ENCODE measurements at places on chromosomes 3 and 15.

DNA sequence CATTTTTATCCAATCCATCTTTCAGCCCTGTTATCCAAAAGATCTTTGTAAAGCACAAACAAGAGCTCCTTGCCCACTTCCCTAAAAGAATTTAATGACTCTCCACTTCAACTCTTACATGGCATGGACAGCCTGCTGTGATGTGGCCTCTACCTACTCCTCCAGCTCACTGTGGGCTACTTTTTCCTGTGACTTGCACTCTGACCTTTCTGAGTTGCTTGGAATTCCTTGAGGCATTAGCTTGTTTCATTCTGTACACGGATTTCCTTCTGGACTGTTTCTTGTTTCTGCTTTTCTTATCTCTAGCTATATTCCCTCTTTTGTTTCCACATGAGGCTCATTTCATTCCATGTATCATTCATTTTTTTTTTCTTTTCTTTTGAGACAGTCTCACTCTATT lies 15.2 kb downstream of the QTRT2 start:
- no peak for DNase-seq

DNA sequence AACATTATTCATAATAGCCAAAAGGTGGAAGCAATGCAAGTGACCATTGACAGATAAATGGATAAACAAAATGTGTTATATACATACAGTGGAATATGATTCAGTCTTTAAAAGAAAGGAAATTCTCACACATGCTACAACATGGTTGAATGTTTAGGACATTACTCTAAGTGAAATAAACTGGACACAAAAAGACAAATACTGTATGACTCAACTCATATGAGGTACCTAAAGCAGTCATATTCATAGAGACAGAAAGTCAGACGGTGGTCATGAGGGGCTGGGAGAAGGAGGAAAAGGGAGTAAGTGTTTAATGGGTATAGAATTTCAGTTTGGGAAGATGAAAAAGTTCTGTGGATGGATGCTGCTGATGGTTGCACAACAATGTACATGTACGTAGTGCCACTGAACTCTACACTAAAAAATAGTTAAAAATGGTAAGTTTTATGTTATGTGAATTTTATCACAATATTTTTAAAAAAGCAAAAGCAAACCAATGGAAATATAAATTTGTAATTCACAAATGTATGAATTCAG lies 5.3 kb downstream of the TXNRD3 start:
- DNase-seq, result no peak

GRCh38 chr3:183907911-183908331 lies 23.2 kb upstream of the PARL start:
- no peak for DNase-seq

GRCh38 chr3:162586591-162586990 lies 1090.0 kb downstream of the OTOL1 start:
- DNase-seq, result no peak

DNA sequence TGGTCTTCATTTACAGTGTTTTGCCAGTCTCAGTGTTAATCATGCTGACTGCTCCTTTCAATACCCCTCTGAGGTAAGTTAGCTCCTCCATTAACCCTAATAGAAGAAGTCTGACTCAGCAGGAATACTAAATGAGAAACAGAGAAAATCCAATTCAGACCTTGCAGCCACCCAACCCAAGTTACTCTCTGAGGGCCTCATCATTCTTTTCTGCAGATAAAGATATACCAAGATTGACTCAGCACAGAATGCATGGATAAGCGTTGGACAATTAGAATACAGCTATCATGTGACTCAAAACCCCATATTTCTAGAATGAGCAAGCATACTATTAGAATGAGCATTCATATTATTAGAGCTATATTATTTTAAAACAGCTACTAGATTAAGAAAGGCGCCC lies 389.1 kb upstream of the SGO1 start:
- no peak for DNase-seq

All from natural killer cell treated with Interleukin-12 subunit alpha and Interleukin-12 subunit beta and Interleukin-15 and Interleukin-18, amount 100 ng/mL, for 72 hours (primary cell).